ENCODE measurements at places on chromosomes 4 and X. TPM values are rescaled to one million over a fixed set of nuclear protein-coding genes. Genes with fewer than 3 reads are reported as not detected.

DNA sequence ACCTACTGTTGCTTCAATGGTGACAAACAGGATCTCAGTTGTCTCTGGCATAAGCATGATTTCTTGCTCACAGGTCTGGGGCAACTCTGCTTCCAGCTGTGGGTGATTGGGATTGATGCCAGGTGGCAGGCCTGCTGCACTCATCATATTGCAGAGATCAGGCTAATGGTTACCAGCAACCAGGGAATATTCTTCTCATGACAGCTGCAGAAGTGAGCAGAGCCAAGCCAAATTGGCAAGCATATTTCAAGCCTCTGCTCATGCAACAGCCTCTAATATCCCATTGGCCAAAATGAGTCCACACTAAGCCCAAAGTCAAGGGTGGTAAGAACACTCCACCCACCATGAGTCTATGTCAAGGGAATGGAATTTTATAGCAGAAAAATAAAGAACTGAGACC is 26.7 kb upstream of the TBC1D19 start:
- DNase-seq: no peak

The PCDH11X gene
- 3.6 TPM for total RNA-seq

DNA sequence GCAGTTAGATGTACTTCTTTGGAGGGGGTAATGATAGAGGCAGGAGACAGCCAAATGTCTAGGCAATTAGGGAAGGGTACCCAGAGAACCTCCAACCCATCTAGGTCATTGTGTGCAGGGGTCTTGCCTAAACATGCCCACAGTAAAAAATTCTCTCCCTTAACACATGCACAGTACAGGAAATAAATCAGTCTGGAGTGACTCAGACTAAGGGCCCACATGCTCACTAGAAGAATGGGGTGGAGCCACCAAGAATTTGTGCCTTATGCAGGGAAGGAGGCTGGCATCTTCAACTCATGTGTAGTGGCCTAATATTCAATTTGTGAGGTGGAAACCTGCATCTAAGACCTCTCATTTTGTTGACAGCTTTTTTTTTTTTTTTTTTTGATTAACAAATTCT is 945.3 kb upstream of the GRIA3 start:
- DNase-seq: no peak

The PSAPL1 gene
- not detected for total RNA-seq

DNA sequence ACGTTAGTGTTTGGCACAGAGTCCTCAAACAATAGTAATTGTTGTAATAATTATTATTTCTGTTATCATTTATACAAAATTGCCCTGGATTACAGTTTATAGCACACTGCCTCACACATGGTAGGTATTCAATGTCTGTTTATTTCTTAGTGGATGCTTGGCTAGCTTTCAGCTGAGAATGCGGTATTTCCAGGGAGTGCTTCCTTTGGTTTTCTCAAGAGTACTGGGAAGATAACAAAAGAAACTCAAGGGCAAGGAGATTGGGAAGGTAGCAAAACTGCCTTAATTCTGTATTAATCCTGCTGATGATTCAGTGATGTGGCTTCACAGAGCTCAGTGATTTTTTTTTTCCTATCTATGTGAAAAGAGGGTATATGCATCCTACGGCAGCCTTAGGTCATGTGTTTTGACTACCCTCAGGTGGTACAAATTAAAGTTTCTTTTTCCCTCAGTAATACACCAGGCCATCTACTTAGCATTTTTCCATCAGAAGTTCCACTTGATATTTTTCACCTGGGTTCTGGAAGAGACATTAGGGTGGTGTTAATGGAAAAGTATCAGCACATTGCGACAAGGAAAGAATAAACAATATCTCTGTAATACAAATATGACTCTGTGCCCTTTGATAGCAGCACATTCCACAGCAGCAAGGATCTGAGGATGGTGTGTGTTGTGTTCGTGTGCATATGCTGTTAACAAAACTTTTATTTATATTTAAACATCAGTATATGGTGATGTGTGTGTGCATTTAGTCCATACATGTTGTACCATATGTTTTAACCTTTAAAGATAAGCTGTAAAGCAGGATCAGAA is 124.3 kb upstream of the RASGEF1B start:
- DNase-seq: no peak

- DNase-seq: no peak
Observed at GRCh38 chr4:108148316-108148715, 20.4 kb downstream of the LEF1 start.

The STAP1 gene
- total RNA-seq: not detected

The KLHL4 gene
- total RNA-seq: 7.9 TPM

GRCh38 chr4:75412746-75413145 is 101.5 kb downstream of the RCHY1 start:
- no peak for DNase-seq

DNA sequence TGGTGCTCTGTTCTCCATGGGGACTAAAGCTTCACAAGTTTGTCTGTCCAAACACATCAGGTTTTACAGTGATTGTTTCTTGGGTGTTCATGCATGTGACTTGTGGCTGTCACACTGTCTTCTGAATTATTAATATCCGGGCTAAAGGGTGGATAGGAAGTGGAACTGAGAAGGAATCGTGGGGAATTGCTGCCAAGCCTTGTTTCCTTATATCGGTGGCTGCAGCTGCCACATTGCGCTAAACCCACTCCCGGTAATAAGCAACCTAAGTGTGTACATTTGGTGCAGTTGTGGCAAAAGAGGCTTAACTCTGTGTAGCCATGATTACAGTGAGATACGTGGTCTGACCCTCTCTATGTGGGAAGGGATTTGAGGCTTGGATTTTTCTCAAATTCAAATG is 30.7 kb downstream of the SEPTIN11 start:
- no peak for DNase-seq

- DNase-seq: no peak
Observed at GRCh38 chr4:89998469-89999011, 103.9 kb downstream of the MMRN1 start.

GRCh38 chrX:63755892-63756291 is 29.1 kb downstream of the ARHGEF9 start:
- DNase-seq: no peak

GRCh38 chr4:56301997-56302496 is 85.2 kb downstream of the AASDH start:
- no peak for DNase-seq

DNA sequence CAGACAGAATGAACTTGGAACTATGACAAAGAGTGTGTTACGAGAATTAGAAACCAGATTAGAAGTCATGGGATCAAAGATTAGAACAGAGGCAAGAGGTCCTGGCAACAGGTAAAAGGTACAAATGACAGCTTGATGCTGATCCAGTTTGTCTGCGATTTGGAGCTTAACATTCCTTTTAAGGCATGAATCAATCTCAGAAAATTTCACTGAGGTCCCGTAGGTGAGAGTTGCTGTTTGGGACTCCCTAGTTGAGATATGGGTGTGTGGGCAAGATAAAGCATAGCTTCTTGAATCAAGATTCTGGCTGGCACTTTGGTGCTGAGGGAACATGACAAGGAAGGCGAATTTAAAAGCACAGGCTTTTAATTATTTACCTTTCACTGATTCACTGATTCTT is 62.6 kb upstream of the ACSL4 start:
- no peak for DNase-seq

GRCh38 chr4:156968479-156968984 is 3.1 kb downstream of the PDGFC start:
- DNase-seq: peak; percentile 60

DNA sequence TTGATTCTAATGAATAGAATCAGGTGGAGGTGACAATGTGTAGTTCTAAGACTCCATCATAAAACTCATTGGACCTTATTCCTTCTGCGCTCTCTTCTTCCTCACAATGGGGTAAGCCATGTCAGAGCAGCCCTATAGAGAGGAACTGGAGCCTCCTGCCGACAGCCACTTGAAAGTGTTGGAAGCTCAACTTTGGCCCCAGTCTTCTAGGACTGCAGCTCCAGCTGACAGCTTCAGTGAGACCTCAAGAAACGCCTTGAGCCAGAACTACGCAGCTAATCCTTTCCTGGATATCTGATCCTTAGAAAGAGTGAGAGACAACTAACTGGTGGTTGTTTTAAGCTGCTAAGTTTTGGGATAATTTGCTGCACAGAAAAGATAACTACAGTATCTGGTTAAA is 22.1 kb upstream of the ADH7 start:
- no peak for DNase-seq

GRCh38 chrX:136273986-136274385 is 22.8 kb upstream of the MAP7D3 start:
- DNase-seq: no peak

The LANCL3 gene
- total RNA-seq: not detected

The ZCCHC18 gene
- 7.2 TPM for total RNA-seq

DNA sequence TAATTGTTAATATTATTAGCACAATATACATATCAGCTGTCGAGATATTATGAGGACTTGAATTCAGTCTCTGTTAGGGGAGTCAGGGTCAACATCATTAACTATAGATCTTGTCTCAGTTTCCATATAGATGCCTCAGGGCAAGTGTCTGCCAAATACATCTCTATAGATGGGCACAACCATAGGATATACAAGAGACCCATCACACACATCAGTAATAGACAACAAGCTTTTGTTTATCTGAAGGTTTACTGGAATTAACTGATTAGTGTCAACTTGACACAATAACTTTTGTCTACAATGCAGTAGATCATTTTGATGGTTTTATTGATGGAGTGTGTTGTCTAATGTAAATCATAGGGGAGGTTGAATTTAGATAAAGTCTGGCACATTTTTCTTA is 37.1 kb upstream of the PHOX2B start:
- DNase-seq: no peak

The SPANXA2 gene
- not detected for total RNA-seq

The NAP1L2 gene
- total RNA-seq: 10.4 TPM

The HSD17B13 gene
- 2.4 TPM for total RNA-seq

The UNC5C gene
- total RNA-seq: 21.6 TPM

The SERTM2 gene
- total RNA-seq: 12.6 TPM
